ENCODE measurements at places on chromosomes 6 and 20.

- no peak for DNase-seq
These were observed 6.1 kb downstream of the TRIM10 start for GRCh38 chr6:30154709-30155519.

- DNase-seq, result no peak
These were observed 42.0 kb upstream of the PAX1 start for GRCh38 chr20:21663465-21663864.

GRCh38 chr6:51962354-51962753 is 125.1 kb downstream of the PKHD1 start:
- no peak for DNase-seq

DNA sequence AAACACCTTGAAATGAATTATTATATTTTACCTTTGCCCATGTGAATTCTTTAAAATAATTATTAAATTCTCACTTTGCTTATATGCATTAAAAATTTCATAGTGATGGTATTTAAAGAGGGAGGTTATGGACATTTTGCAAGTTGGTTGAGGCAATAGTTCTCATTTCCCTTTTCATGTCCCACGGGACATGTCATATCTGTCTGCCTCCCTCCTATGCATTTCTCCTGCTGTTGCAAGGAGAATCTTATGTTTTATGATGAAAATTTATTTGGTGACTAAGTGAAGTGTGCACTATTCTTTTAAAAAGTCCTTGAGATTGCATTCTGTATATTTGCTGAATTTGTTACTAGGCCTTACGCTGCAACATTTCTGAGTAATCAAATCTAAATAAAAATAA is 67.2 kb downstream of the UTRN start:
- no peak for DNase-seq

DNA sequence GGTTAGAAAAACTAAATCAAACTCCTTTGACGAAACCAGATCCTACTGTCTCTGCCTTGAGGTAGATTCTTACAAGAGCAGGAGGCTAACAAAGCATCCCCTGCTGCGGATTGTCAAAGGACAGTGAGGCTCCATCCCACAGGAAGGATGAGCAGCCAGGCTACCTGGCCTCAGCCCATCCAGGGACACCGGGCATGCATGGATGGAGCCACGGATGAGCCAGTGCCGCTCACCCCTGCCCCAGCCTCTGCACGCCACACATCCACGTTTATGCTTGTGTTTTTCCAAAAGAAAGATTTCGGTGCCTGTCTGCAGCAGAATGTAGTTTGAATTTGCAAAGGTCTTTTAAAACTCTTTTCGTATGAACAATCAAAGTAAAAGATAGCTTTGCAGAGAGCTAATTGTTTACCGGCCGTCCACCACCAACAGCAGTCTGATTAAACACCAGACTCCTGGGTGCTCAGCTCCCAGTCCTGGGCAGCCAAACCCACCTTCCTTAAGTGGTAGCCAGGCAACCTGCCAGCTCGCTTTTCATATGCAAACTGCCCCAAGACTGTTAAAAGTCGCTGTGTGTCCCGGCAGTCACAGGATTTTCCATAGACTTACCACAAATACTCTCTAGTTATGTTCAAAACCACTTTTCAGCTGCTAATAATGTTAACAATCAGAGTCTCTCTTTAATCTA is 999 bp downstream of the THBS2 start:
- DNase-seq, result no peak

GRCh38 chr6:139194740-139195139 is 59.9 kb downstream of the HECA start:
- DNase-seq, result no peak

DNA sequence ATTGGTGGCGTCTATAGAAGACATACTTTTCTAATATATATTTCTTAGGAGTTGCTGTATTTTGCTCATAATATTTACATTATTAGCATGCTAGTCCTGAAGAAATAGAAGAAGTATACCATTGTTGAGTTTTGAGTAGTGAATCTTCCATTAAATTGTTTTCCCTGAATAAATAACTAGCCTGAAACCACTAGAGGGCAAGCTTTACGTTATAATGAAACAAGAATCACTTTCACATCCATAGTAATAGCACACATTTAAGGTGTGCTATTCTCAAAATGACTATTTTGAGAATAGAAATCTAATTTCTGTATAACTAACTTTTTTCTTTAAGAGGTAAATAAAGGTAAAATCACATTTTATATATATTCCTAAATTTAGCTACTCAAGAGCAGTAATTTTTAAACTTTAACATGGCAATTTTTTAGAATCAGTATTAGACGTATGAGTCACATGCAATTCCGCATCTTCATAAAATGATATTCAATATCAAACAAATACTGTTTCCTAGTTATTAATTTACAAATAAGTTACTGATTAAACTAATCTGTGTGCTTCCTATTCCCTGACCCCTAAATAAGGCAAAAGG is 213.2 kb upstream of the MANEA start:
- DNase-seq, result no peak

DNA sequence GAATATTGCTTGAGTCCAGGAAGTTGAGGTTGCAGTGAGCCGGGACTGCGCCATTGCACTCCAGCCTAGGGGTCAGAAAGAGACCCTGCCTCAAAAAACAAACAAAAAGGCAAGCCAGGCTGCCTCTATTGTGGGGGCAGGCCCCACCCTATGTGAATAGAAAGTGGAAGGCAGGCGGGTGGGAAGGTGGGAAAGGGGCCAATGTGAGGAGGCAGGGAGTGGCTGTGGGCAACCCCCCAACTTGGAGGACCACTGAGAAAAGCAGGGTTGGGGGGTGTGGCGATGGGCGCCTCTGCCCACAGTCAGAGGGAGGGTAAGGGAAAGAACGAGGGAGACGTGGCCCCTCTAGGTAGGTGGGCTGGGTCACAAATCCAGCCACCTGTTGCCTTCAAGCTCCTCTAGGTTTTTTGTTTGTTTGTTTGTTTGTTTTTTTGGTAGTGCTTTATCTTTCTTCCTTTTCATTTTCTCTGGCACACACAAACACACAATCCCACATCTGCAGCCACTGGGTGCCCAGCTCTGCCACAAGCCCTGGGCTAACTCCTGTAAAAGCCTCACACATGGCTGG is 5.3 kb upstream of the AP5S1 start:
- DNase-seq, result no peak

- DNase-seq, result no peak
These were observed 20.2 kb downstream of the KIF25 start for GRCh38 chr6:168017629-168018028.

DNA sequence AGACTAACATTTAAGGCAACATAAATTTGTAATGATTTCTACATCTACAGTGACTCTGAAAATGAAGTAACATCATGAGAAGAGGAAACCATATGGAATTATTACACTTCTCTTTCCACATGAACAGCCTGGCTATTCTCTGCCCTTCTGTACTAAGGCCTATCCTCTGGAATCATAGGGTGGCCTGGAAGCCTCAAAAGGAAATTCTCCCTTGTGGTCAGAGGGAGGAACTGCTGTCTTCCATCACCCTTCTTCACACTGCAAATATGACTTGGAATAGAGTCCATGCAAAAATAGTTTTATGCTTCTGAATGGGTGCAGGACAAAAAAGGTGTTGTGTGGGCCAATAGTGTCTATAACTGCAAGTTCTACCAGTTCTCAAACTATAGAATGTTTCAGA is 44.6 kb upstream of the SH3BGRL2 start:
- no peak for DNase-seq

GRCh38 chr20:48384147-48384818 is 443.5 kb downstream of the PREX1 start:
- no peak for DNase-seq

- DNase-seq, result no peak
These were observed 11.1 kb upstream of the PEX7 start for GRCh38 chr6:136811272-136811671.

DNA sequence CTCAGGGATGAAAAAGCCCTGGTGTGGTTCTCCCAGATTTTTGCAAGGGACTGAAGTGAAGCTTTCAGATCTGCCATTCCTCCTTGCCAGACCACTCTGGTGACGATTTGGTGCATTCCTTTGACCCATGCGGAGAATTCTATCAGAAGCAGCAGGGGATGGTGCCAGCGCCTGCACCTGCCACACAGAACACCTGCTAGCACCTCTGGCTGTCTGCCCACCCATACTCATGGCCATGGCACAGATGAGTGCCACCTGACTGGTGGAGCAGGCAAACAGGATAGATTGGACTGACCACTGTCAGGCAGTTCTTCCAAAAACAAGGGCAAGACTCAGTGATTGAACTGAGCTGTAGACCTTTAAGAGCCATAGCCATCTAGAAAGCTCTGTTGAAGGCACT is 107.1 kb downstream of the CDYL start:
- DNase-seq, result no peak

DNA sequence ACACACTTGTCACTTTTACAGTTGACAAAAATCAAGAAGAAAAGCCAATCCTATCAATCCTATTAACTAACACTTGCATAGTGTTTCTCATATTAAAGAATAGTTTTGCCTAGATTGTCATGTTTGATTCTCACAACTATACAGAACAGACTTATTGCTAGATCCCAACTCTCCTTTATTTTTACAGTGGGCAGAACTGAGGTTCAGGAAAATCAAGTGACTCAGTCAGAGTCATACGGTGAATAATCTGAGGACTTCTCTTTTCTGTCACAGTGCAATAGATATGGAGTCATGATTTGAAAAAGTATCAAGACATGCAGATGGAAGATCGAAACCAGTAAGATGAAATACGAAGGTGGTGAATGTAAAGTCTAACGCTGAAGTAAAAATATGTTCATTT is 195.1 kb upstream of the CITED2 start:
- DNase-seq, result no peak

- DNase-seq, result no peak
These were observed 120.2 kb upstream of the RNF24 start for GRCh38 chr20:4135385-4136077.

DNA sequence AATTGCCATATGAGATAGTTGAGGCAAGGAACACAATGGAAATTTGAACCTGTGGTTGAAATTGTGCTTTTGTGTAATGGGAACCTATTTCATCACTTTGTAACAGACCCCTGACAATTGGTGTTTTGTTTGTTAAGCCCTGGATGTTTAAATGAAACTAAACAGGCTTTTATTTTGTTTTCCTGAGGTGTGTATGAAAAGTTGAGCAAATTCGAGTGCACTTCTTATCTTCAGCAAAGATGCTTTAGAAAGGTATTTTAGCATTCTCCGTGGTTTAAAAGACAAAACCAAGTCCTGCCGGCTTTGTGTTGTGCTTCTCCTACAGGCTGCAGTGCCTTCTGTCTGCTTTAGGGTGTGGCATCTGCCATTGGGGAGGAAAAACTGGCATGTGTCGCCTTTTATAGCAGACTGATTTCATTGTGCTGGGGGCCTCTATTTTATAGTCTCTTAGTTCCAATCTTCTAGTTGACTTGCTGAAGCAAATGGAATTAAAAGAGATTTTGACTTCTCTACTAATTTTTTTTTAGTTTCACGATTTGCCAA is 2.2 kb upstream of the ARID1B start:
- DNase-seq, result no peak

GRCh38 chr6:163659803-163660202 is 245.3 kb downstream of the QKI start:
- DNase-seq, result no peak
